Activated naive CD4-positive, alpha-beta T cell treated with anti-CD3 and anti-CD28 coated beads, Interleukin-2, amount 50 U/mL, for 72 hours (primary cell): ENCODE measurements at places on chromosomes 5 and 9. TPM values are rescaled to one million over a fixed set of nuclear protein-coding genes. Genes with fewer than 3 reads are reported as not detected.
A peak's percentile ranks its signal among the peaks of the same experiment; 100 is the strongest.

The SPINK1 gene
- not detected for total RNA-seq

- no peak for DNase-seq
These were observed 56.0 kb upstream of the ASTN2 start for GRCh38 chr9:117470902-117471301.

GRCh38 chr9:135062254-135062653 lies 25.2 kb upstream of the OLFM1 start:
- DNase-seq, result peak; percentile 14

- no peak for DNase-seq
These were observed 58.1 kb downstream of the PIP5K1B start for GRCh38 chr9:68763104-68763503.

DNA sequence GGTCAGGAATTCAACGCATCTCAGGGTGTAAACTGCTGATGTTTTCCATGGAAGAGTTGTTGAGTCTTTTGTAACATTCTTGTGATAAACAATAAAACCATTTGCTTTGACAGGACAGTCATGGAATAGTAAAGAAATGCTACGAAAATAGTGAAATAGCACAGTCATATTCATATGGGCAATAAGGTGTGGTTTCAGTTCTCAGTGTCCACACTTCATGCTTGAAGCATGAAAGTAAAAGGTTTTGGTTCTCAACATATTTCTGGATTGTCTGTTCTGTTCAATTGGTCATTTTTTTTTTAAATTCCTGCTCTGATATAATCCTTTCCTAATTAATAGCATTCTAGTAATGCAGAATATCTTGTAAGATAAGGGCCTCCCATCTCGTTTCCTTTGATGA lies 467.6 kb upstream of the ZNF608 start:
- no peak for DNase-seq

DNA sequence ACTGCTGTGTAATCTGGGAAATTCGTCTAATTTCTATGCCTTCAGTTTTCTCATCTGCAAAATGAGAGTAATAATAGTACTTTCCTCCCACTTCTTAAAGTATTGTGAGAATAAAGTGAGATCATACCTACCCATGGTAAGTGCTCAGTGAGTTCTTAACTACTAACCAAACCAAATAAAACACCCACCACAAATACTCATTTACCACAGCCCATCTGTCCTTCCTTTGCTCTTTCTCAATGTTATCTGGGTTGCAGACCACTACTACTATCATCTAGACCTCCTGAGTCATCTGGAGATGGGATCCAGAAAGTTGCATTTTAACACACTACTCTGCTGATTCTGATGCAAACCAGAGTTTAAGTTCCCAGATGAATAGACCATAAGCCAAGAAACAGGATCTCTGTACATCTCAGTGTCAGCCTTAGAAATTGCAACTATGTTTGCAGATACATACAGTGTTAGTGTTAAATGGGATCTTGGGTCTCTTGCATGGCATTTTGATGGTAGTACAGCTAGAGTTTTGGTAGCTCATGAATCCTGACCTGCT lies 105.4 kb upstream of the ATP10B start:
- DNase-seq, result no peak

DNA sequence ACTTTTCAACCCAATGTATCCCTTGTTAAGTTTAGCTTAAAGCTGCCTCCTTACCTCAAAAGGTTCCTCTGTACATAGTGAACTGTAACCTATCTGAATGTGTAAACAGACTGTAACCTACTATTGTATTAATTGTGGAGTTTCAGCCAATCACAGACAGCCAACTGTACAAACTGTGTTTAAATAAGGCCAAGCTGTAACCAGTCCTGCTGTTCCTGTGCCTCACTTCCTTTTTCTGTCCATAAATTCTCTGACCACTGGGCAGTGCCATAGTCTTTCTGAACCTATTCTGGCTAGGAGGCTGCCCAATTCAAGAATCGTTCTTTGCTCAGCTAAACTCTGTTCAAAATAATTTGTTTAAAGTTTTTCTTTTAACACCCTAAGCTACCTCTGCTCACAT lies 74.7 kb upstream of the DAPK1 start:
- DNase-seq, result no peak

The CCL19 gene
- not detected for total RNA-seq

- DNase-seq, result no peak
These were observed 111.3 kb downstream of the STK32A start for GRCh38 chr5:147346006-147346561.

The PTPN3 gene
- 0.99 TPM for total RNA-seq

DNA sequence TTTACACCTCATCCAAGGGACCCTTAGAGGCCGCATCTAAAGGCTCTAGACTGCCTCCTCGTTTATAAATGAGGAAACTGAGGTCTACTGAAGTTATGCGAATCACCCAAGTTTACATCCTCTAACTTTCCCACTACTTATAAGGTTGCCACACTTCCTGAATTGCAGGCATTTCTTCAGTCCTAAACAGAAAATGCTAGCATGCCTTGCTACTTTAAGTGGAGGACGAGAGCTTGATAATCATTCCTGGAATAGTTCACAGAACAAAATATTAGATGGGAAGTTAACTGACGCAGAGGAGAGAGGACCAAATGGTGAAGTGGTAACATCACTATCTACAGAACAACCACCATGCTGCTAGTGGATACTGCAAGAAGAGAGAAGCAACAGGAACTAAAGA lies 85.8 kb downstream of the GNAQ start:
- no peak for DNase-seq

The PKD2L2 gene
- 0.48 TPM for total RNA-seq

DNA sequence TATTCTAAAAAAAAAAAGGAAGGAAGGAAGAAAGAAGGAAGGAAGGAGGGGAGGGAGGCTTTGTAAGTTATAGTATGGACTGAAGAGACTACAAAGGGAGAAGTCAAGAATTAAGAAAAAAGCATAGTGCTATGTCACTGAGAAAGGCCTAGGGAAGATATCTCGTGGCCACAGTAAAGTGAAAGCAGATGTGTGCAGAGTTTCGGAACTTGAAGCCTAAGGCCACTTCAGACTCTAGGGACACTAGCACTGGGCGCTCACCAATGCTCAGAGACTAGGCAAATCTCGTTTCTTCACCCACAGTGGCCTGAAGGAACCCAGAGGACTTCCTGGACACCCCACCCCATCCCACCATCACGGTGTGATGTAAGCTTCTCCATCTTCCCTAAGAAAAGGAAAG lies 181.4 kb upstream of the TRPM3 start:
- DNase-seq, result no peak

DNA sequence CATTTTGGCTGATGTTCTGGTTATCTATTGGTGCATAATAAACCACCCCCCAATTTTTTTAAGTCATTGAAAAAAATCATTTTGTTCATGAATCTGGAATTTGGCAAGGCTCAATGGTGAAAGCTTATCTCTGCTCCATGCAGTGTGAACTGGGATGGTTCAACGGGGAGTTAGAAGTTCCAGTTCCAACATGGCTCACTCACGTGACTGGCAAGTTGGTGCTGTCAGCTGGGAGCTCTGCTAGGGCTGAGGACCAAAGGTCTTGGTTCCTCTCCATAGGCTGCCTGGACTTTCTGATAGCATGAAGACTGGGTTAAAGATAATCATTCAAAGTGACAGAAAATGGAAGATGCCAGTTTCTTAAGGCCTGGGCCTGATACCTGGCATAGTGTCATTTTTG lies 3.1 kb upstream of the SPATA24 start:
- no peak for DNase-seq

GRCh38 chr9:27717991-27718390 lies 144.7 kb upstream of the C9orf72 start:
- DNase-seq, result no peak
